Retinal pigment epithelial cell (primary cell): ENCODE measurements at places on chromosomes 3 and 15.

DNA sequence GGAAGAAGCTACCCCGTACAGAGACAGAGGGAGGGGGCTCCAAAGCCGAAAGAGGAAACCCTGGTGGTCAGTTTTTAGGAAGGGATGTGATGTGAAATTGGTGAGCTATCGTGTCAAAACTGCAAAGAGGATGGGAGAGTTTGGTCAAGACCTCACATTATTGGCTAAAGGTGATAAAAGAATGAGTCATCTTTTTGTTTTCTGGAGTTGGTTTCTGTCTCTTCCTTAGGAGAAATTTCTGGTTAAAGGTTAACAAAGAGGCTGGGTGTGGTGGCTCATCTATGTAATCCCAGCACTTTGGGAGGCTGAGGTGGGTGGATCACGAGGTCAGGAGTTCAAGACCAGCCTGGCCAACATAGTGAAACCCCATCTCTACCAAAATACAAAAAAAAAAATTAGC is 217.8 kb upstream of the CBLB start:
- no peak for DNase-seq

GRCh38 chr3:10447527-10448260 is 57.7 kb downstream of the ATP2B2 start:
- DNase-seq = no peak

GRCh38 chr15:96869122-96869521 is 538.6 kb downstream of the NR2F2 start:
- DNase-seq = no peak

DNA sequence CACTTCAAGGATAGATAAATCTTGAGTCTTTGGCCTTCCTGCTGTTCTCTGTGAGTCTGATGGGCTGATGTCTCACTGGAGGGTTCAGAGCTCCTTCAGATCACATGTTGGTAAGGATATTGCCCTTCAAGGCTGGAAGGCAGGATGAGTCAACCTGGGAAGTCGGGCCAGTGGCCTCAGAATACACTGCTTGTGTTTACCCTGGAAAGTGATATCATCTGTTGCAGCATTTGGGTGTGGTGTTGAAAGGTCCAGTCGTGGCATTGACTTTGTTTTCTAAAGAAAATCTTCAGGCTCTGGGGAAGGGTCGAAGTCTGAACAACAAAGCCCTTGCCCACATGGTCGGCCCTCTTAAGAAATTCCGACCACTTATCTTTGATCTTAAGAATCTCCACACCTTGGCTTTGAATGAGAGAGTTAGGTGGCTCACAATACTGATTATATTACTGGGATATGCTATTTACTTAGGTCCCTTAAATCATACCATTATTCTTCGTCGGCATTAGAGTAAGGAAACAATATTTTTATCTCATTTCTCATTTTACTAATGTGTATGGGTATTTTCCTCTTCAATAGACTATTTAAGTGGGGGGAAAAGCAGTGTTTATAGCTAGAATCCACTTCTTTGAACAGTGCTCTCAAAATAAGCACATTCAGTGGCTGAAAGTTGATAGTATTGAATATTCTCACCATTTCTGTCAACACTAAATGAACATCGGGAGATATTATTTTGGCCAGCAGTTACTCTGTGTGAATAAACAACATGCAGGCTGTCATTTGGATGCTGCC is 303.9 kb upstream of the RASGRP1 start:
- DNase-seq = no peak

DNA sequence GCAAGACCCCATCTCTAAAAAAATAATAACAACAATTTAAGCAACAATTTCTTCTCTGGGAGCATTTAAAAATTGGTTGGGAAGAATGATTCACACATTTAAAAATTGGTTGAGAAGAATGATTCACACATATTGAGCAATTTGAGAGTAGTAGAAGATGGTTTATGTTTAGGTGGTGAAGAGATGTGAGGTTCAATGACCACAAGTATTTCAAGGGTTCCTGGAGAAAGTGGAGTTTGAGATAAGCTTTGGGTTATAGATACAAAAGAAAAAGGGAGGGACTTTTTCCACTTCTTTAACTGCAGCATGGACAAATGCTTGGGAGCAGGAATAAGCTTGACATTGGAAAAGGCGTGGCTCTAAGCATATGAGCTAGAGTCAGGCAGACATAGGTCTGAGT is 145.7 kb upstream of the NPHP3 start:
- no peak for DNase-seq

DNA sequence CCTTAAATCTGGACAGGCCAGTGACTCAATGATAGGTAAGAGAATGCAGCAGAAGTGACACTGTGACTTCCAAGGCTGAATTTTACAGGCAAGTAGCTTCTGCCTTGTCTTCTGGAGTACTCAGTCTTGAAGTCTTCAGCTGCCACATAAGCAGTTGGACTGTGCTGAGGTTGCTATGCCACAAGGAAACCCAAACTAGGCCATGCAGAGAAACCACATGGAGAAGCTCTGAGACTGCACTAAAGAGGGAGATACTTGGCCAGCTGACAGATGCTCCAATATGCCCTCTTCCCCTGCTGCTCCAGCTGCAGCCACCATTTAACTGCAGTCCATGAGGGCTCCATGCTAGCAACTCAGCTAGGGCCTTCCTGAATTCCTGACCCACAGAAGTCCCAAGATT is 119.4 kb upstream of the GADL1 start:
- no peak for DNase-seq

DNA sequence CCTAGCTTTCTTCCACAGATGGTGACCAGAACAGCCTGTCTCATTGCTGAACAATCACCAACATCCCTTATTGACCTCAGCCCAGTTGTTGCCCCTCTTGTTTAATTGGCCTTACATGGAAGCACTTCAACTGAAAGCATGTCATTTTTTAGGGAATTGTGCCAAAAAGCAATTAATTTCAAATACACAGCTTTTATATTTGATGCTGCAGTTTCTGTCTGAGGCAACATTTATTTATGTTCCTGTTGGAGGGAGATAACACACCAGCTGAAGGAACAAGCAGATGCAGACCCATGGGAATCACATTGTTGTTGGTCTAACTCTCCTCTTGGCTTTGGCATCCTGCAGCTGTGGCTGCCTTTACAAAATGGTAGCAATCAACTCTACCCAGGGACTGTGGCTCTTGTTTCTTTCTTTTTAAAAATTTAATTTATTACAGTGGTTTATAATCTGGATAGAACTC is 498.1 kb upstream of the RGMA start:
- DNase-seq = no peak

DNA sequence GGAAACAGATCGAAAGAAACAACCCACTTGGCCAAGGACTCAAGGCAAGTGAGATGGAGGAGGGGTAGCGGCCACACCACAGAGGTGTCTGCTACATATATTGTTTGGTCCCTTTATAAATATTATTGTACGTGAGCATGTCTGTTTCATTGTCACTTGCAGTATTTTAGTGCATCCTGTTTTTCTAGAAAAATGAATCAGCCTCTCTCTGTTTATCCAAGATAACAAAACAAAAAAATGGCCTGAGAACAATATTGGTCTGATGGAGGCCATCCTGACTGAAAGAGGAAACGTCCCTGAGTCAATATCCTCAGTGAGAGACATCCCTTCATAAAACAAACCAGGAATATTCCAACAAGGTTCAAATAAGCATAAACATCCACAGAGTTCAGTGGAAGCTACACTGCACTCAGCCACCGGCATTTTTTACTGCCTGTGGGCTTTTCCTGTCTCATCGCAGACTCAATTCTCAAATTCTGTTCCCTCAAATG is 42.0 kb downstream of the WWTR1 start:
- DNase-seq = no peak

GRCh38 chr3:108053483-108053882 is 37.3 kb downstream of the CD47 start:
- DNase-seq = no peak

GRCh38 chr3:135017003-135017893 is 222.2 kb downstream of the EPHB1 start:
- DNase-seq = no peak

DNA sequence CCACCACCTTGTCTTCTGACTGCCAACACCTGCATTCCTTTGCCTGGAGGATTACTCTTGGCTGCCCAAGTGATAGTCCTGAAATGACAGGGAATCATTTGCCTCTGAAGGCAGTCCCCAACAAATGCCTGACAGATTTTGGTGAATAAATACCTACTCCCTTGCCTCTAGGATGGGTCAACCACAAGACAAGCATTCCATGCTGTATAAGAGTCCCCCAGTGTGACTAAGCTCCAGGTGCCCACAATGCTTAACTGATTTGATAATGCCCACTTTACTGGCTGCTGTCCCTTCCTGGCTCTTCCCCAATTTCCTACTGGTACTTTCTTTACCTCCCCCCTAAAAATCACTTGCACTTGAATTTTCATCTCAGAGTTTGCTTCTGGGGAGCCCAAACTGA is 14.8 kb downstream of the THRB start:
- DNase-seq = no peak

DNA sequence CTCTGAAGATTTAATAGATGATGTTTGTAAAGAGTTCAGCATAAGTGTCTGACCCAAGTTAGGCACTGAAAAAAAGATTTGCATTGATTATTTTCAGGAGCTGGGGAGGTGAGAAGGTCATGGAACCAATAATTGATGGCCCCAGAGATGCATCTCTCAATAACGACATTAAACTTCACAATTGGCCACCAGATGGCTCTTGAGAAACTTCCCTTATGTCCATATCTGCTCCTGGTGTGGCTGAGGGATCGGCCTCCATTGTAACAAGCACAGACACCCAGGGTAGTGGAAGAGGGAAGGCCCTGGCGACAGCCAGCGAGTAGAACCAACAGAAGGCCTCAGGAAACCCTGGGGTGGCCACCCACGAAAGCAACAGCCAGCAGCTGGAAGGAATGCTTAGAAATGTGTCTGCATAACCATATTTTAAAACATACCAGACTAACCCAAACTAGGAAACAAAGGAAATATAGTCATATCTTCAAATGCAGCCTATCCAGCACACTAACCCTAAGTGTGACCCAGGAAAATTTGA is 536.7 kb downstream of the SOX2 start:
- DNase-seq = no peak

- no peak for DNase-seq
These were observed 28.7 kb downstream of the CACNA2D2 start for GRCh38 chr3:50474717-50475116.

GRCh38 chr15:50231761-50232160 is 33.8 kb downstream of the HDC start:
- no peak for DNase-seq

DNA sequence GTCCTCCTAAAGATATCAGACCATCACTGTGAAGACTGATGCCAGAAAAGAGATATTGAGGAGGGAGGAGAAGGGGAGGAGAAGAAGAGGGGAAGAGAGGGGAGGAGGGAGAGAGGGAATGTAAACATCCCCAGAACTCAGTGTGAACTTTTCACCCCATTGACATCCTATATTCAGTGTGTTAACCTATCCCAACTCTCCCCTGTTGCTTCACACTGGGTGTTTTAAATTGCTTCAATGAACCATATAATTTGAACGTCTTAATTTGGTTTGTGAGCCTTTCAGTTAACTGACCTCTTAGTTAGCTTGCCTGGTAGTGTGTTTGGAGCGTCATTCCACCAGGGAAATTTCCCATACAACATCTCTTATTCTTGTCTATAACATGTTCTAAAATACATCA is 29.8 kb upstream of the PTPRG start:
- DNase-seq = no peak

GRCh38 chr15:79496838-79497237 is 64.7 kb downstream of the MINAR1 start:
- DNase-seq = no peak

DNA sequence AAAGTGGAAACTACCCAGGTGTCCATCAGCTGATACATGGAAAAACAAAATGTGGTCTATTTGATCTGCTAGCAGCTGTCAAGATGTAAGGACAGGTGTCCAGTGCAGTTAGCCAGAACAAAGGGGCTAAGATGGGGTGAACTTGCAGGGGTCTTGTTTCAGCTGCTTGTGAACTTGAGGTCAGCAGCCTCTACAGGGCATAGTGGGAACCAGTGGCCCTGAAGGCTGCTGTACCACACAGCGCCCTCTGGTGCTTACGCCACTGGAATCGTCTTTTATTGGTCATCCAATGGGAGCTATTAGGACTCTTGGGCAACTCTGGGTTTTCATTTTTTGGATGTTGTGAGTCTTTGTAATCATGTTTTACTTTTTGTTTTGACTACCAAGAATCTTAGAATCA is 62.2 kb upstream of the CTSH start:
- no peak for DNase-seq

GRCh38 chr3:53328746-53329145 is 18.6 kb downstream of the DCP1A start:
- no peak for DNase-seq

DNA sequence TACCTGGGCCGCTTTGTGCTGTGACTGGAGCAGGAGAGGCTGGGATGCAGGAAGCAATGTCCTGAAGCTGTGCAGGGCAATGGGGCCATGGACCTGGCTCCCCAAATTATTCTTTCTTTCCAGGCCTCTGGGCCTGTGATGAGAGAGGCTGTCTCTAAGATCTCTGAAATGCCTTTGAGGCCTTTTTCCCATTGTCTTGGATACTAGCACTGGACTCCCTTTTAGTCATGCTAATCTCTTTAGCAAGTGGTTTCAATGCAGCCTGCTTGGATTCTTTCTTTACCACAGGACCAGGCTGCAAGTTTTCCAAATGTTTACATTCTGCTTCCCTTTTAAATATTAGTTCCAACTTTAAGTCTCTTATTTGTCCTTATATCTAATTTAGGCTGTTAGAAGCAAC is 64.8 kb upstream of the SGO1 start:
- DNase-seq = no peak
